ENCODE measurements at places on chromosomes 3 and 15. TPM values are rescaled to one million over a fixed set of nuclear protein-coding genes. Genes with fewer than 3 reads are reported as not detected.

Gene NPAP1
- total RNA-seq = not detected

Gene GAP43
- 0.16 TPM for total RNA-seq

Gene ETFA
- 168 TPM for total RNA-seq

Gene STAC
- not detected for total RNA-seq

Gene IMPG2
- 0.12 TPM for total RNA-seq

Gene CEP70
- 10.0 TPM for total RNA-seq

Gene EFCC1
- 0.18 TPM for total RNA-seq

Gene TUSC7
- total RNA-seq = not detected

Gene PLA2G4D
- not detected for total RNA-seq

Gene CACNA2D2
- 0.80 TPM for total RNA-seq

Gene ADAMTSL3
- total RNA-seq = not detected

Gene ALDH1A3
- total RNA-seq = not detected

Gene SMCO1
- total RNA-seq = not detected

Gene STRA6
- total RNA-seq = 0.25 TPM

Gene LPP
- total RNA-seq = 15.3 TPM

Gene SNTN
- total RNA-seq = not detected

Gene ALG1L2
- 0.56 TPM for total RNA-seq

Gene ZBTB20
- 4.5 TPM for total RNA-seq

Gene GOLGA6D
- total RNA-seq = not detected

Gene CHDH
- total RNA-seq = 0.10 TPM

Gene PROS1
- total RNA-seq = 0.32 TPM

Gene KIF9
- 6.9 TPM for total RNA-seq

Gene PSTPIP1
- 94.5 TPM for total RNA-seq

Gene RARB
- total RNA-seq = not detected

Gene PP2D1
- total RNA-seq = not detected

Gene INKA1
- total RNA-seq = 1.2 TPM

Gene CNTN4
- total RNA-seq = not detected

Gene ECE2
- total RNA-seq = not detected

Gene RHOA
- total RNA-seq = 414 TPM

Gene MUC20
- 0.26 TPM for total RNA-seq

Gene CCR3
- not detected for total RNA-seq

Gene TMCO5A
- total RNA-seq = not detected

Gene RASL12
- total RNA-seq = not detected

Gene RPUSD2
- 22.9 TPM for total RNA-seq

Gene RBMS3
- total RNA-seq = 1.6 TPM

Data from activated naive CD8-positive, alpha-beta T cell treated with anti-CD3 and anti-CD28 coated beads for 36 hours (primary cell).